Neural progenitor cell (in vitro differentiated cells): ENCODE measurements at places on chromosomes 13 and 19. TPM values are rescaled to one million over a fixed set of nuclear protein-coding genes. Genes with fewer than 3 reads are reported as not detected.

The ZNF226 gene
- 34.3 and 39.6 TPM in 2 replicates for total RNA-seq

The CYP2F1 gene
- not detected in 2 replicates for total RNA-seq

DNA sequence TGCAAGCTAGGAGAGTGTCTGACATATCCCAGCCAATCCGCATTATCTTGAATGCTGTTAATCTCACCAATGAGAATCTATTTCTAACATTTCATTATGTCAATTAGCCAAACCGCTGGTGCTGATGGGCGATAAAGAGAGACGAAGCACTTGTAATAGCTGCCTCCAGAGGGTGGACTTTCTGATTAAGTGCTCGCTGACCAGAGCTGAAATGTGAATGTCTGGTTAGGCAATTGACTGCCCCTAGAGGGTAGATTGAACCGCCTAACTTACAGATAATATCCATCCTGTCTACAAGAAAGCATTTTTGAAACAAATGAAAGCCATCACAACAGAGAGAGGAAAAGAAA is 552 bp upstream of the GRWD1 start:
- peak; percentile 83 for DNase-seq

DNA sequence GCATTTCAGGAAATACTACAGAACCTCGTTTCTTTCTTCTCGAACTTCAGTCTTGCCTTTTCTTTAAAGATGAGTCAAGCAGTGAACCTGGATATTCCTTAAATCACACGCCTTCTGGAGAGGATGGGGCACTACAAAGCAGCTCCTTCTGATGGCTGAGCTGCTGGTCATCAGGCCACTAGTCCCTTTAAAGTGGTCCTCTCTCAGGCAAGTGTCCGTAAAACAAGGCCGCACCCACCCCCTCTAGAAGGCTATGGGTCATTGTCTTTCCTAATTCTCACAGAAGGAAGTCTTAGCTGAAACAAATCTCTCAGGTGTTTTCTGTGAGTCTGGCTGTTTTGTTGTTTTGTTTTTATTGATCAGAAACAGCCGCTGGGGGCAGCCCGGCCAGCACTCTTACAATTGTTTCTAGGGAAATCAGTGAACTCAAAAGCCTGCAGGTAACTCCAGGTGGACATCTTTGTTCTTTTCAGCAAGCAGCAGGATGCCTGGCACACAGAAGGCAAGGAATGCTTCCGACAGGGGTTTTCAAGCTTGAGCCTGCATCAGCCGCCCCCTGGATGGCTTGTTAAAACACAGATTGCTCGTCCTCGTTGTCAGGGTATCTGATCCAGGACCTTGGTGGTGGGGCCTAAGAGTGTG is 45.4 kb downstream of the MBNL2 start:
- peak; percentile 18 for DNase-seq

GRCh38 chr19:7444042-7444441 is 44.8 kb downstream of the PEX11G start:
- no peak for DNase-seq

DNA sequence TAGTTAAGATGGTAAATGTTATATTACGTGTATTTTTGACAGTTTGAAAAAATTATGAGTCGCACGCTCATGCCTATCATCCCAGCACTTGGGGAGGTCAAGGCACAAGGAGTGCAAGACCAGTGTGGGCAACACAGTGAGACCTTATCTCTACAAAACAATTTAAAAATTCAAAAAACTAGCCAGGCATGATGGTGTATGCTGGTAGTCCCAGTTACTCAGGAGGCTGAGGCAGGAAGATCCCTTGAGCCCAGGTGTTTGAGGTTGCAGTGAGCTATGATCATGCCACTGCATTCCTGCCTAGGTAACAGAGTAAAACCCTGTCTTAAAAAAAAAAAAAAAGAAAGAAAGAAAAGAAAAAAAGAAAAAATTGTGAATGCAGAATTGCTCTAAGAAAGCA is 58.0 kb downstream of the TBC1D4 start:
- DNase-seq: no peak

GRCh38 chr19:48085076-48085475 is 25.5 kb downstream of the PLA2G4C start:
- no peak for DNase-seq

DNA sequence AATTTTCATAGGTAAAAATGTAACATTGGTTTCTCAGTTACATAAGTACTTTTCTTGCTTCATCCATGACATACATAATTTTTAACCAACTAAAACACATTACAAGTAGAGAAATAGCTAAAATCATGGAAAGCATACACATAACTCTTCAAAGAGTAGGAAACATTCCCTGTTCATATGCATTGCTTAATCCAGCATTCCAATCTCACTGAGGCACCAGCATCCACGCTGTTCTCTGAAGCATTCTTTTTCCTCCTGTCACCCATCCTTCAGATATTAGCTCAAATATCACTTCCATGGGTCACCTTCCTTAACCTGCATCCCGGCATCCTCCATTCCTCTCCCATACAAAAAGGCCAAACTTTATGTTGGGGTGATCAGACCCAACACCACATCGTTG is 79.1 kb downstream of the ZNF254 start:
- DNase-seq: no peak

- DNase-seq: peak; percentile 52
Observed at GRCh38 chr13:29594303-29594709, 1.2 kb downstream of the SLC7A1 start.

DNA sequence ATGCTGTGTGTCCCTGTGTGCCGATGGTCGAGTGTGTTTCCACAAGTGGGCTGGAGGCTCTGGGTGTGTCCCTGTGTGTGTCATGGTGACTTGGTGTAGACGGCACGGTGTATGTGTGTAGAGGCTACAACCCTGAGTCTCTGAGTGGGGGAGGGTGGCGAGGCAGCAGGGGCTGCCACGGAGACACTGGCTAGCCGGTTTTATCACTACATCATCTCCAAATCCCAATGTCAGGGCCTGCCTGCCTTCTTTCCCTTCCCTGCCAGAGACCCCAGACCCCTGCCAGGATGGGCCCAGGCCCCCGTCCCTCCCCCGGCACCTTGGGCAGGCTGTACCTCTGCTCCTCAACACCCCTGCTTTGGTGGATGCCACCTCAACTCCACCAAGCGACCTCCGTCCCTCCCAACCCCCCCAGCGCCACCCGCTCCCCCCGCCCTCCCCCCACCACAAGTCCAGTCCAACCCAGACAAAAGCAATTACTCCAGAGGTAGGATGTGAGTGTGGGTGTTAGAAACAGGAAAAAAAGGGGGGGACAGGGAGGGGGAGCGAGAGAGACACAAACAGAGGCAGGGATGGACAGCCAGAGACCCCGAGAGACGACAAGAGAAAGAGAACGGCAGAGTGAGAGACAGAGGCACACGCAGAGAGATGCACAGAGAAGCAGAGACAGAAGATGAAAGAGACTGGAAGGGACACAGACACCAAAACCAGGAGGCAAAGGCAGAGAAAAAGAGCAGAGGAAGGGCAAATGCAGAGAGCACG is 21.6 kb upstream of the POU2F2 start:
- no peak for DNase-seq

DNA sequence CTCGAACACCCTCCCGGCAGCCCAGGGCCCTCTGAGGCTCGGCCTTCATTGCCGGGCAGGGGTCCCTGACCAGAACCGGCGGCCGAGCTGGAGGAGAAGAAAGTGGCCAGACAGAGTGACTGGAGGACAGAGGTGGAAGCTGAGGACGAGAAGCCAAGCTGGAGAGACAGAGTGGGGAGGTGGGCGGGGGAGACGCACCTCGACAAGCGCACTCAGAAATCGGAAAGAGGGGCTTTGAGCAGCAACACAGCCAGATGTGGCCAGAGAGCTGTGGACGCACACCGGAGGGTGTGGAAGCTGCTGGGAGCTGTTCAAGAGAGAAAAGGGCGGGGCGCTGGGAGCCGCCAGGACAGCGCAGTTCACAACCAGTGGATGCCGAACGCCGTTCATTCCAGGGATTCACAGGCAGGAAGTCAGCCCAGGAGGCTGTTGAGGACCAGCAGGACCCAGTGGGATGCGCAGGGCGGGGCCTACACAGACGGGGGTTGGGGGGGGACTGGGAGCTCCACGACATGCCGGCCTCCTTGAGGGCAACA is 28.2 kb upstream of the C13orf46 start:
- peak; percentile 43 for DNase-seq

GRCh38 chr13:95676105-95676761 is 706 bp upstream of the DNAJC3 start:
- no peak for DNase-seq

DNA sequence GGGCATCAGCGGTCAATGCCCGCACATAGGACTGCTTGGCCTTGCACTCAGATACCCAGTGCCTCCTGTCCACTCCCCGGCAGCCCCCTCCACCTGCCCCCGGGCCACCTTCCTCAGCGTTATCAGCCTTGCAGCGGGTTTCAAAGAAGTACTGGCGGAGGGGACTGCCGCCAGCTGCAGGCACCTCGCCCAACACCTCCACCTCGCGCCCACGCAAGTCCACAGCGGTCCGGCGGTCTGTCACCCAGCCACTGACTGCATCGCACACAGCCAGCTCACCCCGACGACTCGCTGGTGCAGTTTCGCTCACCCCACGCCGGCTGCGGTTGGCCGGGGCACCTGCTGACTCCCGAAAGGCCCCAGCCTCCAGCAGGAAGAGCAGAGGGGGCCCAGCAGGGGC is 3.2 kb downstream of the NTF4 start:
- no peak for DNase-seq

- no peak for DNase-seq
Observed at GRCh38 chr19:58569943-58570670, 3.0 kb downstream of the MZF1 start.

GRCh38 chr13:80901111-80901510 is 560.2 kb upstream of the SPRY2 start:
- DNase-seq: no peak

GRCh38 chr13:32121316-32121715 is 89.7 kb downstream of the FRY start:
- no peak for DNase-seq

- peak; percentile 95 for DNase-seq
Observed at GRCh38 chr19:43983912-43984686, at the start of gene ZNF155. Gene ZNF155 (plus strand): TSS chr19:43984188. CDS start chr19:43988544, 4,356 bp downstream.

DNA sequence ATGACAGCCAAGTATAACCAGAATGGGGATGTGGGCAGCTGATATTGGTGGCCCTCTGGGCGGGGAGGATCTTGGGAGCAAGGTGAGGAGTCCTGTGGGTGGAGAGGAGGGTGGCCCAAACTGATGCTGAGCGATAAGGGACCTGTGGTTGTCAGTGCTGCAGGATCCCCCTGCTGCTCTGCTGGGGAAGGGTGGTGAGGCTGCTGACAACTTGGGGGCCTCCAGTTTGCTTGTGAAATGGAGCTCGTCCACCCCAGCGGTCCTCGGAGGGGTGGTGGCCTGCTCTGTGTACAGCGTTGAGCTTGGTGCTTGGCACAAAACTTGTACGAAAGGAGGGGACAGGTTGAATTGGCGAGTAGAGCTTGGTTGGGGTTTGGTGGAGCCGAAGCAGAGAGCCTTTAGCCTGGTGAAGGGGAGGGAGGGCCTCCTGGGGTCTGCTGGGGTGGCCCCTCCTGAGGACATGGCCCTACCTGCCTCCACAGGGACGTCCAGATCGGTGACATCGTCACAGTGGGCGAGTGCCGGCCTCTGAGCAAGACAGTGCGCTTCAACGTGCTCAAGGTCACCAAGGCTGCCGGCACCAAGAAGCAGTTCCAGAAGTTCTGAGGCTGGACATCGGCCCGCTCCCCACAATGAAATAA is 2.9 kb downstream of the RPS11 start:
- DNase-seq: no peak

DNA sequence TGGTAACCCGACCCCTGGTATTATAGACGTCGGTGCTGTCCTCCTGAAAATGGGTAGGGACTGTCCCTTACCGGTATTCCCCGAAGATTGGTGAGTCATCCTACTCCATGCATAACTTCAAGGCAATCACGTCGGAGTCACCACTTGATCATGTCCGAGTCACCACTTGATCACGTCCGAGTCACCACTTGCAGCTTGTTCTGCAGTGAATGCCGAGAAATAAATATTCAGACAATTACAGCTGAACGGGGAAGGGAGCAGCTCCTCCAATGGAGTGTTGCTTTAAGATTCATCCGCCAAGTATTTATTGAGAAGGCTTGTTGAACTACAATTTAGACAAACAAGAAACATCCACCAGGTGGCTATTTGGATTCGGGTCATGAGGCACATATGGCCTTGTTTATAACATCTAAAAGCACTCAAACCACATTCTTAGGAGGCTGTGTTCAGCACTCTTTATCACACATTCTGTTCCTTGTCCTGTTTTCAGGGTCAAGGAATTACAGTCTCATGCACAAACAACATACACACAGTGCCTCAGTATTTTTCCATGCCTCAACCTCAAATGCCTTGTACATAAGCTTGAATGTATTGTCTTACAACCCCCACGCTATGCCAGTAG is 43.1 kb downstream of the ZNF726 start:
- no peak for DNase-seq

DNA sequence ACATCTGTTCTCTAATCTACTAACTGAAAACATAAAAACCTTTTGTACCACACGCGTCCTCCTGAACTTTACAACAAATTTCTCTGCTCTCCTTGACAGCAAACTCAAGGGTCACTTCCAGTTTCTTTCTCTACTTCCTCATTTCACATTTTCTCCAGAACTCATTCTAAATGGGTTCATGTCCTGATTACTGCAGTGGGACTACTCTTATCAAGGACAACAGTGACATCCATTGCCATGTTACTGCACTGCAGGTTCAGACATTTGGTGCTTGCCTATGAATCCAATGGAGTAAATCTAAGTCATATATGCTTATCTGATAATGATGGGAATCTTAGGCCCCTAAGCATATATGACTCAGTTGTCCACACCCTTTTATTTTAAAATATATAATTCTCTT is 35.3 kb downstream of the FPR3 start:
- no peak for DNase-seq

- DNase-seq: no peak
Observed at GRCh38 chr13:20461860-20462532, 63.7 kb downstream of the CRYL1 start.

DNA sequence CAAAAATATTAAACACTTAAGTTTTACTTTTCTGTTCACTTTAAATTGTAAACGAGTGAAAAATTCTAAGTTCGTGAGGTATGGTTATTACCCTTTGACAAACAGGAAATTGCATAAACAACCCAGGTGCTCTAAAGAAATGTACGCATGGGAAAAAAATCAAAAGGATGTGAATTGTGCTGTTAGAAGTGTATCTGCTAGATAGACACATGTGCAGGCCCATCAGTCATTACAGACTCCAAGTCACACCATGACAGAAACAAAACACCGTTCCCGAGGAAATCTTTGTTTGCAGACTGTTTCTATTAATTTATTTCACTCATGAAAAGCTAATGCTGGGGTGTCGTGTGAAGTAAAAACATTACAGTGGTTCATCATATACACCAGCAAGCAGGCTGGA is 17.0 kb upstream of the DOCK9 start:
- DNase-seq: no peak
